ENCODE measurements at places on chromosomes 3 and 15. TPM values are rescaled to one million over a fixed set of nuclear protein-coding genes. Genes with fewer than 3 reads are reported as not detected.

The SCG5 gene
- 3.4 TPM for polyA plus RNA-seq

The SH2D7 gene
- polyA plus RNA-seq: not detected

The SLC6A11 gene
- polyA plus RNA-seq: 0.03 TPM

The EPHA6 gene
- 0.06 TPM for polyA plus RNA-seq

The GABRR3 gene
- polyA plus RNA-seq: not detected

The TRH gene
- polyA plus RNA-seq: not detected

The XXYLT1 gene
- polyA plus RNA-seq: 7.7 TPM
